ENCODE measurements at places on chromosomes 13 and 19.
A peak's percentile ranks its signal among the peaks of the same experiment; 100 is the strongest.

- DNase-seq: no peak
These were observed 80.6 kb downstream of the NUFIP1 start for GRCh38 chr13:44908712-44909111.

GRCh38 chr13:40662866-40663265 lies 3.6 kb downstream of the FOXO1 start:
- peak; percentile 87 for DNase-seq

GRCh38 chr19:9065457-9066014 lies 21.3 kb upstream of the OR1M1 start:
- DNase-seq: no peak

DNA sequence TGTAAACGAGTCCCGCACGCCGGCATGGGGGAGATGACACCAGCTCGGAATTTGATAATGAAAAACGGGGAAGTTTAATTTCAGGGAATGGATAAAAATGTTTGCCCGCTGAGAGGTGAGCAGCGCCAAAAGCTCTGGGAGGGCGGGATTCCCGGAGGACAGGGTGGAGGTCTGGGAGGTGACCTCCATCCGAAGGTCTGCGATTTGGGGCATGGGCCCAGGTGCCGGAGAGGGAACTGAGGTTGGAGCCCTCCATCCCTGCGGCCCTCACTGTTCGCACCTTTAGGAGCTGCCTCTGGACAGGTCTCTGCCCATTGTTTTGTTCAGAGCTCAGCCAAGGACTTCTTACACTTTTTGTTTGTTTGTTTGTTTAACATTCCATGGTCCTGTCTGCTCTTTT lies 129.8 kb downstream of the URI1 start:
- DNase-seq: no peak

- peak; percentile 79 for DNase-seq
These were observed 40.6 kb downstream of the COL4A2 start for GRCh38 chr13:110347535-110348308.

GRCh38 chr19:8216357-8216756 lies 7.2 kb downstream of the CERS4 start:
- no peak for DNase-seq

DNA sequence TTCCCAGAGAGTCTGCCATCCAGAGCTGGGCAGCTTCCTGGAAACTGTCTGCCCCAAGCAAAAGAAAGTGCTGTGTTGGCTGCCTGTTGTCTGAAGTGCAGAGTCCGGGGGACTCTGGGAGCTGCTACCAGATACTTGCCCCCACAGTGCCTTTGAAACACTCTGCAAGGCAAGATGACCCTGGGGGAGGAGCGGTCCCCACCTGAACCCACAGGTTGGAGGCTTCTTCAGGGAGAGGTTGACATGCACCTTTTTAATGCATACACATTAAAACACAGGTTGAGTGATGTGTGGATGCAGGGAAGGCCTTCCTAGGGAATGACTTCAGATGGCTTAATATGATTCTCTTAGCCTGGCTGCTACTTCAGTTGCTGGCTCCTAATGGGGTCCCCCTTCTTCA lies 479.5 kb downstream of the ZNF536 start:
- no peak for DNase-seq

GRCh38 chr13:114268344-114269280 lies 12.8 kb upstream of the UPF3A start:
- DNase-seq: no peak

DNA sequence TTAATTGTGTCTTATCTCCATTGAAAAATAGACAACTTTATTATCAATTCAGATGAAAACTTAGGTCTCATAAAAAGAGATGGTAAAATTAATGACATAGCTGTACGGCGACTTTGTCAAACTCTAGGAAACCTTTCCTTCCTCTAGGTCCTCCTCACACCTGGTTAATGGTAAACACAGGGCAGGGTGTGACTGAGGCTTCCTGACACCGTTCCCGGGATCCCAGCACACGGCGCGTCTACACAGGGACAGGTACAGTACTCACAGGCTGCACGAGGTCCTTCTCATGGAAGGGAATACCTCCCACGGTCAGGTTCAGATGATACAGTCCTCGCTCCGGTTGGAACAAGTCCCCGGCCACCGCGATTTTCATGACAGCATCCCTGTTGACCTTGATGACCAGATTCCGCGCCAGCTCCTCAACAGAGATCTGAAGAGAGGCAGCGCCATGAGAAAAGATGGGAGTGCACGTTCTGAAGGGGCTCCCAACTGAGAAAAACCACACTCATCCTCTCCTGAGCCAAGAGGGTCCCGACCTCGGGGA lies 35.5 kb downstream of the GAS6 start:
- DNase-seq: no peak

GRCh38 chr19:47111006-47111621 lies 2.5 kb downstream of the ZC3H4 start:
- DNase-seq: peak; percentile 28

DNA sequence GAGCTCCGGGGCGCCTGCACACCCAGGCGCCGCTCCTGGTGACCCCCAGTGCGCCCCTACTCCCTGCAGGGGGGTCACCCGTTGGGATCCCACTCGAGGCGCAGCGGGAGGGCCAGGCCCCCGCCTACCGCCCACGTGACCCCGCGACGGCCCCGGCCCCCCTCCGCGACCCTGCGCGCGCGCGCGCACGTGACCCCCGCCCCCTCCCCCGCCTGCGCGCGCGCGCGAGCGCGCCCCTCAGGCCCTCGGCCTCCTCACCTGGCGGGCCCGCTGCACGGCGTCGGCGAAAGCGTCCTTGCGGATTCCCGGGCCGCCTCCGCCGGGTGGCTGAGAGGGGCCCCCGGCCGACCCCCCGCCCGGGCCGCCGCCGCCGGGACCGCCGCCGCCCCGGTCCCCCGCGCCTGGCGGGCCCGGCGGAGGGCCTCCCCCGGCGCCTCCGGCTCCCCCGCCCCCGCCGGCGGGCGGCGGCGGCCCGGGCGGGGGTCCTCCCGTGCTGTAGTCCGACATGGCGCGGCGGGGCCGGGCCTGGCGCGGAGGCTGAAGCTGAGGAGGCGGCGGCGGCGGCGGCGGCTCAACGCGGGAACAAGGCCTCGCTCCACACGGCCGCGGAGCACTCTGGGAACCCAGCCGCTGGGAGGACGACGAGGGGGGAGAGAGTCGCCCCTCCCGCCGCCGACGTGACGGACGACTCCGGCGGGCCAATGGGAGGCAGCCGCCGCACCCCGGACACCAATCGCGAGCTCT lies at the start of gene KHSRP:
TSS of gene KHSRP (minus strand) at position 617 of the 744 bp plus-strand sequence. CDS start at position 507, 110 bp downstream.
- peak; percentile 22 for DNase-seq

GRCh38 chr19:45218426-45218825 lies 26.8 kb downstream of the EXOC3L2 start:
- no peak for DNase-seq

DNA sequence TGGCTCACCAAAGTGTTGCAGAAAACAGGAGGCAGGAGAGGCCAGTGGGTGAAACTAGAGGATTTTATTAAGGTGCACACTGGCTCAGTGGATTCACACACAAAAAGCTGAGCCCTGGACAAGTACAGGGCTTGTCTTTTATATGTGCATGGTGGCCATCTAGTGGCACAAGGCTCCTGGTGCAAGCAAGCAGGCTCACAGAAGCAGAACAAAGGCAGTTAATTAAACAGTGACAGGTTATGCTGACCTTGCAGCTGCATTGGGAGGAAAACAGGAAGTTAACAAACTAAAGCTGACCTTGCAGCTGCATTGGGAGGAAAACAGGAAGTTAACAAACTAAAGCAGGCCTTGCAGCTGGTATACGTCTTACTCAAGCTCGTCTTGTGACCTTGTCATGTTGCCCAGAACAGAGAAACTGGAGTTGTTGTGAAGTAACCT lies 65.3 kb upstream of the ZNF681 start:
- DNase-seq: peak; percentile 87

DNA sequence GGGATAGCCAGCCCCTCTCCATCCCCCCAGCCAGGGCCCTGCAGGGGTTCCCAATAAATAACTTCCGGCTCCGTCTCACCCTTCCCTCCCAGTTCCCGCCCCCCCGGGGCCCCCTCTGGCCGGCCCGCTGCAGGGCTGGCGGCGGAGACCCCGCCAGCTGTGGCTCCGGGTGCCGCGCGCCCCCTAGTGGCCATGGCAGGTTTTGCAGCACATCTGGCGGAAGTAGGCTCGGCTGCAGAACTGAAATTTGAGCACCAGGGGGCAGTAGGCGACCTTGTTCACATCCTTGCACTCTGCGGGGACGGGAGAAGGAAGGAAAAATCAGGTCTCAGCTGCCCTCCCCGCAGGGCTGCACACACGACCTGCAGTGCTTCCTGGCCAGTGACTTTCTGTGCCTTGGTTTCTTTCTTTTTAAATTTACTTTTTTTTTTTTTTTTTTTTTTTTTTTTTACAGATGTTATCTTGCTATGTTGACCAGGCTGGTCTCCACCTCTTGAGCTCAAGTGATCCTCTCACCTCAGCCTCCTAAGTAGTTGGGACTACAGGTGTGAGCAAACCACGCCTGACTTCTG lies 3.6 kb upstream of the MYO1F start:
- peak; percentile 90 for DNase-seq

DNA sequence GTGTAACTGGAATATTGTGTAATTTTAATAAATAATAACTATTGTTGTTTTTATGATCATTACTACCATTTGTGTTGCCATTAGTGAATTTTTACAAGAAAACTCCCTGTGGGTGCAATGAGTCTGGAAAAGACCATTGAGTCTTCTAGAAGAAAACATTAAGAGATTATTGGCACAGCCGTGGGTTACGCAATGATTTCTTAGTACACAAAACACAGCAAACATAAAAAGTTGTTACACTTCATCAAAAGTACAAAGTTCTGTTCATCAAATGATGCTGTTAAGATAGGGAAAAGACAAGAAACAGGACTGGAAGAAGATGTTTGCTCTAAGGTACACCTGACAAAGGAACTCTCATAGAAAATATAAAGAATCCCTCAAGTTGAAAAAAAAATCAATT lies 41.6 kb downstream of the ZNF331 start:
- no peak for DNase-seq

GRCh38 chr19:45913874-45914830 lies at the start of gene NANOS2:
Gene NANOS2, minus strand, starts transcription at chr19:45914778. Its CDS starts 85 bp downstream, at chr19:45914693.
- DNase-seq: peak; percentile 90

DNA sequence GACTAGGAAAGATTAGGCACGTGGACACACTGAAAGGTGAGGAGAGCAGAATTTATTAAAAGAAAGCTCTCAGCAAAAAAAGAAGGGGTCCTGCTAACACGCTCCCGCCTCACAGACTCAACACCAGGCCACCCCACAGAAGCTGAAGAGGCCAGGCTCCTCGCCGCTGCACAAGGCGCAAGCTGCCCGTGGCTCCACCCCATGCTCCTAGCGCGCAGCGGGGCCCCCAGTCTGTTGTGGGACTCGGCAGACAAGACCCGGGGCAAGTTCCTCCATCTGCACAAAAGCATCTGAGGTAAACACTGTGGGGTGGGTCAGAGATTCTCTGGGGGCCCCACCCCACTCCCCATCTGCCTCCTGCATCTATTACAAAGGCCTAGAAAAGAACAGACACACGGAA lies 1462.4 kb downstream of the EFNB2 start:
- no peak for DNase-seq

- peak; percentile 65 for DNase-seq
These were observed 703 bp downstream of the KLF16 start for GRCh38 chr19:1862424-1863327.

DNA sequence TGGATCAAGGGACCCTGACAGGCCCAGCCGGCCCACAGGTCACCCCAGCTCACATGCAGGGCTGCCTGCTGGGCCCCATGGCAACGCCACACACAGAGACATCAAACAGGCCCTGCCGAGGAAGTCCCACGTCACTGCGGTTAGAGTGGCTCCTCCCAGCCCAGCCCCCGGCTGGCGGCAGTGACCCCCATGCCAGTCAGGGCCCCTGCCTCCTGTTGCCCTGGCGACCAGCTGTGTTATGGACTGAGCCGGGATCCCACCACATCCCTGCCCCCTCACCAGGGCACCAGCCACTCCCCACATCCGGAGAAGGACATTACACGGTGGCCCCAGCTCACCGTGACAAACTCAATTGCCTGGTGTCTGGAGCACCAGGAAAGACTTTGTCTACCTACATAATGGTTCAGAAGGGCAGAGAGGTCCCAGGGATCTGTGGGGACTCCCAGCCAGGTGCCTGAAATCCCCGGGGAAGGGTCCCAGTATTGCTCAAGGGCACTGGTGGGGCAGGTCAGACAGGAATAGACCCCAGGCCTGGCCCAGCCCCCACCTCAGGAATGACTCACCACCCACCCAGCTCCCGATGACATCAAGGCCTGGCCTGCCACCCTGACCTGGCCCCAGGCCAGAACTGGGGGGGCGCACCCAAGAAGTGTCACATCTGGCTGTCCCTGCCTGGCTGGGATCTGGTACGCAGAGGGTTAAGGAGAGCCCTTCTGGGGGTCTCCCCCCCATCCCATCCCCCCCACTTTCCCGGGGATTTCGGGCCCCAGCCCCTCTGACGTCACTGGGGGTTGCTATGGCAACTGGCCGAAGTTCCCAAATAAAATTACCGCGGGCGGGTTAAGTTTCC lies 30.2 kb upstream of the NANOS3 start:
- DNase-seq: peak; percentile 99

- no peak for DNase-seq
These were observed 497 bp downstream of the CEBPA start for GRCh38 chr19:33301900-33302174.

GRCh38 chr13:25707726-25708125 lies 336.0 kb downstream of the ATP8A2 start:
- DNase-seq: no peak

DNA sequence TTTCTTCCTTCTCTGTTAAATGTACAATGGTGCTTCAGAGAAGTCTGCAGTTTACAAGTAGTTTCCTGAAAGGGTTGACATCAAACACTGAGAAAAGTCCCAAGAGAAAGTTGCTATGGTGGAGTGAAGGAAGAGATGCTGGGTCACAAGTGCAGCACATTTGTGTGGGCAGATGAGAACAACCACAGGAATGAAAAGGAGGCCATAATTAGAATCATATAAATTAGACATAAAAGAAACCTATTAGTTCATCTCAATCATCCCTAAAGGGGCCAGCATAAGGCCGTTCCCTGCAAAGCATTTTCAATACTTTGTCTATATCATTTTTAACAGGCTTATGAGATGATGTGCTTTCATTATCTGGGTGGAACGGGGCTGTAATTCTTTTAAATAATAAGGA lies 359.2 kb downstream of the IRS2 start:
- DNase-seq: no peak

GRCh38 chr13:113670541-113670940 lies 3.5 kb downstream of the GRK1 start:
- no peak for DNase-seq

GRCh38 chr19:41926028-41926762 lies 2.1 kb downstream of the ERFL start:
- DNase-seq: no peak

- peak; percentile 5 for DNase-seq
These were observed 470.2 kb upstream of the PRR20A start for GRCh38 chr13:56670563-56670962.

DNA sequence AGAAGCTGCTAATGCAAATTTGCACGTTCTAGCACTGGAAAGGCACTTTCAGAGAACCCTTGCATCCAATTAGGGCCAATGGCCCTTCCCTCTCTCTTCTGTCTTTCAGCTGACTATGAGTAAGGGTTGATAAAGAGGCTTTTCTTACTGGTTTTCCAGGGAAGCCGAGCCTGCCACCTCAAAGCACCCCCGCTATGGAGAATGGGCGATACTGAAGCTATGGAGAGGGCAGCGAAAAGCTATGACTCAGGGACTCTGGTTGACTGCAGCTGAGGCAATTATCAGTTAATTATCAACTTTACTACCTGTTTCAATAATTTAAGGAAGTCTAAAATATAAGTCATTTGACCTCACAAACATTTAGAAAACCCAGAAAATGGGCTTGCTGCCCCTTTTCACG lies 115.8 kb downstream of the TRPC4 start:
- peak; percentile 47 for DNase-seq
